ENCODE measurements at places on chromosomes 3 and 15.

- DNase-seq, result no peak
Observed at GRCh38 chr15:63483521-63484371, 20.6 kb upstream of the USP3 start.

- no peak for DNase-seq
Observed at GRCh38 chr3:103729547-103729946, 1294.7 kb downstream of the ZPLD1 start.

DNA sequence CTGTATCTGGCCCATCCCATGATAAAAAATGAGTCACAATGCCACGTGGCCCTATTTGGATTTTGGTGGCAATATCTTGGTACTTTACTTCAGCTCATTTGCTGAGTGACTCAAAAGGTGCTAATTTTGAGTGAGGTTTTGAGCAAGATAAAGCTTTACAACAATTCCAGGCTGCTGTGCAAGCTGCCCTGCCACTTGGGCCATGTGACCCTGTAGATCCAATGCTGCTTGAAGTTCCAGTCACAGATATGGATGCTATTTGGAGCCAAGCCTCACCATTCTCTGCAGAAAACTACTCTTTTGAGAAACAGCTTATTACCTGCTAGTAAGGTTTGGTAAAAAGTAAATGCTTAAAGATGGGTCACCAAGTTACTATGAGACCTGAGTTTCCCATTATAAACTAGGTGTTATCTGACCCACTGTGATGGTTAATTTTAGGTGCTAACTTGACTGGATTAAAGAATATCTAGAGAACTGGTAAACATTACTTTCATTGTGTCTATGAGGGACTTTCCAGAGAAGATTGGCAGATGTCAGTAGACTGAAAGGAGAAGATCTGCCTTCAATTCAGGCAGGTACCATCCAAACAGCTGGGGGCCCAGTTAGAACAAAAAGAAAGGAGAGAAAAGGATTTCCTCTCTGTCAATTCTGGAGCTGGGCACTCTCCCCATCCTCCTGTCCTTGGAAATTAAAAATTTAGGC lies 1083.9 kb downstream of the DIPK2A start:
- no peak for DNase-seq

- DNase-seq, result no peak
Observed at GRCh38 chr3:70856414-70857162, 544.1 kb upstream of the MDFIC2 start.

DNA sequence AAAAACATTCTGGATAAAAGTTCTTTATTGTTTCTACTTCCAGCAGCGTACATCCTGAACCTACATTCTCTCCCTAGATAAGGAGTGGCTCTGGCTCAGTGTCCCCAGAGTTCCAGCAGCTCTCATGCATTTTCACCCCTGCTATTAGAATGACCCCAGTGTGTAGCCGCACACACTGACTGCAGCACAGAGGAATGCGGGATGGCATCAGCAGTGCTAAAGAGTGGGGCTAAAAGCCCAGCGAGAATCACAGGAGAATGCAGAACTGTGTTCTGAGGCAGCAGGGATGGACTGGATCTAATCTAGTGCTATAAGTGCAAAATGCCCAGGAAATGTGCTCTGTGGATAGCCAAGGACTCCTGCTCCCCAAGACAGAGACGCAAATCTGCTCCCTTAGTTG lies 66.4 kb upstream of the TJP1 start:
- DNase-seq, result no peak

GRCh38 chr3:55765906-55766701 lies 279.0 kb upstream of the WNT5A start:
- DNase-seq, result no peak

DNA sequence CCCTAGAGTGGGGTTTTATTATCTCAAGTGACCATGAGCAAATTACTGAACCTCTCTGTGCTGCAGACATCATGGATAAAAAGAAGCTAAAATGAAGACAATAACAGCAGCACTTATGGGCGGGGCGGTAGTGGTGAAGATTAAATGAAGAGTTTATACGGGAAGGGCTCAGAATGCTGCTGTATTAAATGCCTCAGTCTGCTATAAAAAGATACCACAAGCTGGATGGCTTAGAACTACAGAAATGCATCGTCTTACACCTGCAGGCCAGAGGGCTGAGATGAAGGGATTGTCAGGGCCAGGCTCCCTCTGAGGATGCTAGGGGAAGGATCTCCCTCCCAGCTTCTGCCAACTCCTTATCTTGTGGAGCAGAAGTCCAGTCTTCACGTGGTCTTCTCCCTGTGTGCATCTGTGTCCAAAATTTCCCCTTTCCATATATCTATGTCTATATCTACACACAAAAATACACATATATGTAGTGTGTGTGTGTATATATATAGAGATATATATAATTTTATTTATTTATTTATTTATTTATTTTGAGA lies 2.9 kb downstream of the ALG1L2 start:
- no peak for DNase-seq

- DNase-seq, result no peak
Observed at GRCh38 chr3:11248596-11248995, 23.6 kb upstream of the ATG7 start.

GRCh38 chr3:188421151-188421821 lies 267.3 kb downstream of the LPP start:
- no peak for DNase-seq

- DNase-seq, result no peak
Observed at GRCh38 chr3:11290743-11291680, 18.8 kb downstream of the ATG7 start.

- DNase-seq, result peak; percentile 52
Observed at GRCh38 chr3:128590948-128591347, 59.7 kb downstream of the RPN1 start.

DNA sequence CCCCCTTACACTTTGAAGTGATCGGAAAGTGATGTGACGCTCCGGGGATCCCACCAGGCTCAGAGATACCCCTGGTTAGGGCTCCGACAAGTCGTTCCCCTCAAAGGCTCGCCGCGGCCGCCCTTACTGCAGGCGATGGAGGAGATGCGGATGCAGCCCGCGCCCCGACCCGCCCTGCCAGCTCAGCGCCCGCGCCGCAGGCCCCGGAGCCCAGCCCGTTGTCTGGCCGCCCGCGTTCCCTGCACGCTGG lies 228 bp downstream of the GLT8D1 start:
- no peak for DNase-seq

- DNase-seq, result no peak
Observed at GRCh38 chr3:30659270-30660130, 53.1 kb downstream of the TGFBR2 start.

DNA sequence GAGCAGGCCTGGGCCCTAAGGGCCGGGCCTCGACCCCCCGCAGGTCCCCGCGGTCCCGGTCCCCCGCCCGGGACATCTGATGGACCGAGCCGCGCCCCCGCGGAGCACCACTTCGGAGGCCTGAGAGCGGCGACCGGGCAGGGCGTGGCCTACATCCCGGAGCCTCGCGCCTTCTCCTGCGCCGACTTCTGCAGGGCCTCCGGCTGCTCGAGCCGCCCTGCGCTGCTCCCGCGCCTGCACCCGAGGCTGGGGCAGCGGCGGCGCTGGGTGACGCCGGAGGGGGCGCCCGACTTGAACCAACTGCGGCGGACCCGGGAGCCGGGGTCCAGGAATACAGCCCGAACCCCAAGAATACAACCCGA lies 14.9 kb upstream of the GP9 start:
- no peak for DNase-seq

DNA sequence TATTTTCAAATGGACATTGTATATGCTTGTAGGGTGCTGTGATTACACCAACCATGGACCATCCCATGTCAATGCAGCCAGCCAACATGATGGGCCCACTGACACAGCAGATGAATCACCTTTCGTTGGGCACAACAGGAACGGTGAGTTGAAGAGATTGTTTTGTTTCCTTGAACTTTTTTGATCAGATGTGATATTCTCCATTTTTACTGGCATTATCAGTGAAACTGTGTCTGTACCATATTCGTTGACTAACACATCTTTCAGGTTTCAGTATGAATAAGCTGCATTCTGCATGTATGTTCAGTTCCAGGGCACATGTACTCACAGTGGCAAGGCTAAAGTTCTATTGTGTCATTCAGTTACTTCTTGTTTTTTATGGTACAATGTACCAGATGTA lies 655.2 kb downstream of the RBMS3 start:
- no peak for DNase-seq

DNA sequence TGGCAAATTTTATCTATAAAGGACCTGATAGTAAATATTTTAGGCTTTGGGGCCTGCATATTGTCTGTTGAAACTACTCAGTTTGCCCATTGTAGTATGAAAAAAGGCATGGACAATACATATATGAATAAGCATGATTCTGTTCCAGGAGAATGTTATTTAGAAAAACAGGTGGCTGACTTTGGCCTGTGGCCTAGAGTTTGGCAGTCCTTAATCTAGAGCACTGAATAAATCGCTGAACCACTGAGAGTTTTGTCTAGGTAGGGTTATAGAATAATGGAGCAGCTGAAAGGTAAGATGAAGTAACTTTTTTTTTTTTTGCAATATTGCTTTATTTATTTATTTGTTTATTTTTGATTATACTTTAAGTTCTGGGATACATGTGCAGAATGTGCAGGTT lies 75.0 kb downstream of the LRRC49 start:
- DNase-seq, result no peak

GRCh38 chr3:23259515-23259914 lies 56.4 kb downstream of the UBE2E2 start:
- no peak for DNase-seq

DNA sequence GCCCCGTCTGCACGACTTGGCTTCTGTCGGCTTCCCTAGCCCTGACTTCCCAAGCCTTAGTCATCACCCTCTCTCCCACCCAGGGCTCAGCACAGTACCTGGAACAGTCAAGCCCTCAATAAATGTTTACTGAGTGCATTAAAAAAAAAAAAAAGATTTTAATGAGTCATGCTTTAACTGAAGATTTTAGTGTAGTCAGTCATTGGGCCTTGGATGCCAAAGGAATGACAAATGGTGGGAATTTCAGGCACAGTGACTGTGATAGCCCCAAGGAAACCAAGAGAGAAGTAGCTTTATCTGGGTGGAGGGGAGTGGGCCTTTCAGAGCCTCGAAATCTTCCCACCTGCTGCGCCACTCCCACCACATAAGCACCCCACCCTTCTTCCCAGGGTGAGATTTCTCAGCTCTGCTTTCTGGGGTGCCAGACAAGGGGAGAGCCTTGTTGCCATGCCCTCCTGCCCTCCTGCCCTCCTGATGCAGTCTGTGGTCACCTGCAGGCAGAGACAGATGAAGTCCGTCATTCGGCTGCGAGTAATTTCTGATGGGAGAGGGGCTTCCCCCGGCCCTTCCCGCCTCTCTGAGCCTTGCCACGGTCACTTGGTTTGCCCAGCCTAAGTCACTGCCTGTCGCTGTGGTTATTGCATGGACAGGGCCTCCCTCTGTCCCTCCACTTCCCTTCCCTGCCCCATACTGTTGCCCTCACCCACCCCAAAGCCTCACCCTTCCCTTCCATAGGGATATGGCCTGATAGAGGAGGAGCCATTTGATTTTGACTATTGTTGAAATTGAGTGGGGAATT lies 41.8 kb downstream of the SMAD3 start:
- no peak for DNase-seq

DNA sequence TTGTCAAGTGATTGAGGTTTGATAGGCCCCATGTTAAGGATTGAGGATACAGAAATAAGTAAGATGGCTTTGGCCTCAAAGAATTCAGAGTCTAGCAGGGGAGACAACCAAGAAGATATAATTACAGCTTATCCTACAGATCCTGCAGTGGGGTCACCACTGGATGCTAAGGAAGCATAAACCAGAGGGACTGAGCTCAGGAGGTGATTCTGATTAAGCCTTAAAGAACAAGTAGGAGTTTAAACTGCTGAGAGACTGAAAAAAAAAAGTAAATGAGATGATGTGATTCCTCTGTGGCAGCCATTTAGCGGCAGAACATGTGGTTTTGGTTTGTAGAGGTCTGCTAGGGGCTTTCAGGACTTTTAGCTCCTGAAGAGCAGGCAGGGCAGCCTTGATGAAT lies 72.1 kb upstream of the ROPN1 start:
- DNase-seq, result no peak

GRCh38 chr15:56805466-56806147 lies 72.3 kb upstream of the ZNF280D start:
- no peak for DNase-seq

DNA sequence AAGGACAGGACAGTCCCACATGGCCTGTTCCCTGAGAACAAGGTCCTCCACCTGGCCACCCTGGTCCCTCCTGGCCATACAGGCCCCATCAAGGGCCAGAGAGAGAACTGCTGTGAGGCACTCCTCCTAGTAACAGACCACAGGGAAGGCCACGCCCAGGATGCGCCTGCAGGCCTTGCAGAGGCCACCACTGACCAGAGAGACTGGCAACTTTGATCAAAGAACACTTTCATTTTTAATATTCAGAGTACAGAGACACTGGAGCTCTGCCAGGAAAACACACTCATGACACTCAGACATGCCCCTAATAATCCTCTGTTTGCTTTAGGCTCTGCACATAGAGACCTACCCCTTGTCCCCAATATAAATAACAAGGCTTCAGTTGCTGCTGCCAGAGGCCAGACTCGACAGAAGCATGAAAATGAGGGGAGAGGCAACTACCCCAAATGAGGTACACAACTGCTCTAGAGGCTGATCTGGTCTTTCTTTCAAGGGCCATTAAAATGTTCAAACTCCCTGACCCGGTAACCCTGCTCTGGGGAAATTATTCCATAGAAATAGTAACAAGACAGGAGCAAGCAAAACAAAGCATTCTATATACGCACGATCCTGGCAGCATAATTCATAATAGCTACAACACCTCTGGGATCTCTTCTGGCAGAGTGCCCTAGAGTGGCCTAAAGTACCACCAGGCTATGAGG lies 44.8 kb downstream of the CCDC12 start:
- DNase-seq, result no peak

- no peak for DNase-seq
Observed at GRCh38 chr3:160343132-160343531, 55.9 kb downstream of the IFT80 start.

DNA sequence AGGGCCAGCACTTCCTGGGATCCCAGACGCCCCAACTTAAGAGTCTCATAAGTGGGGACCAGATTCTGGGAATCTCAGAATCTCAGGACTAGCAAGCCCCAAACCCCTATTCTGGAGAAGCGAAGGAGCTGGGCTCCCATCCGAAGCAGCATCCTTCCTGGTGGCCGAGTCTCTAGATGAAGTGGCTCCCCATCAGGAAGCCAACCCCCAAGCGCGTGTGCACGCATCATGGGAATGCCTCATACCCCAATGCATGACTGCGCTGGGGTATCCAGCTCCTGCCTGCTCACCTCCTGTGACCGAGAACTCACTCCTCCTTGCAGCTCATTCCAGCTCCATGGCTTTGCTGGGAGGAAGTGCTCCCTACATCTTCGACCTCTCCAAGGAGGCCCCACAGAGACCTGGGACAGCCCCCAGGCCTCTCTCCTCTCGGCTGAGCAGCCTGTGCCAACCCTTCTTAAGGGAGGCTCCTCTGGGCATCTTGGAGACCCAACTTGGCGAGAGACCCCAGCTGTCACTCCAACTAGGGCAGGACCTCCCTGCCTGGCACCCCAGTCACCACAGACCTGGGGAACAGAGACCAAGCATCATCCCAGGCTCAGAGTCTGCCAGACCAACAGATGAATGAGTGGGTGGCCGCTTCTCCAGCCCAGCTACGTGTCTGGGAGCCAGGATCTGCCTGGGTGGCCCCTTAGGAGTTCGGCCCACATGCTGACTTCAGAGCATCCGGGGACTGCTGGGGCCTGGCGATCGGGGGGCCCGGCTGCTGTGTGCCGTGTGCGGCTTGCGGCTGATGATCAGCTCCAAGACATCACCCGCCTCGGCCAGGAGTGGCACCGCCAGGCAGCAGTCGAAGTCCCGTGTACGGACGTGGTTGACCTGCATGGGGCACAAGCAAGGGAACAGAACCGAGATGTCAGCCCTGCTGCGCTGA lies 46.9 kb downstream of the GRIP2 start:
- DNase-seq, result no peak
